ENCODE measurements at places on chromosomes 12 and 14. TPM values are rescaled to one million over a fixed set of nuclear protein-coding genes. Genes with fewer than 3 reads are reported as not detected.

GRCh38 chr12:31353750-31354708, 28.1 kb upstream of the SINHCAF start:
- H3K4me3 ChIP-seq, result no peak overlapping the region
- DNase-seq, result no peak
- no peak overlapping the region for H3K27ac ChIP-seq
- no peaks in the 10 kb centered on the region for H3K36me3 ChIP-seq
- no peaks in the 10 kb centered on the region for H3K4me1 ChIP-seq

- no peaks in the 10 kb centered on the region for H3K4me1 ChIP-seq
- no peak overlapping the region for H3K27ac ChIP-seq
- no peak for DNase-seq
- H3K36me3 ChIP-seq, result no peaks in the 10 kb centered on the region
- H3K27me3 ChIP-seq, result no peaks in the 10 kb centered on the region
Observed at GRCh38 chr12:130685250-130685787, 30.8 kb downstream of the RIMBP2 start.

- H3K27me3 ChIP-seq, result no peaks in the 10 kb centered on the region
- no peaks in the 10 kb centered on the region for H3K36me3 ChIP-seq
Observed at GRCh38 chr12:102408487-102409297, 71.7 kb downstream of the IGF1 start.

The RAD51AP1 gene
- 4.2 TPM for total RNA-seq

DNA sequence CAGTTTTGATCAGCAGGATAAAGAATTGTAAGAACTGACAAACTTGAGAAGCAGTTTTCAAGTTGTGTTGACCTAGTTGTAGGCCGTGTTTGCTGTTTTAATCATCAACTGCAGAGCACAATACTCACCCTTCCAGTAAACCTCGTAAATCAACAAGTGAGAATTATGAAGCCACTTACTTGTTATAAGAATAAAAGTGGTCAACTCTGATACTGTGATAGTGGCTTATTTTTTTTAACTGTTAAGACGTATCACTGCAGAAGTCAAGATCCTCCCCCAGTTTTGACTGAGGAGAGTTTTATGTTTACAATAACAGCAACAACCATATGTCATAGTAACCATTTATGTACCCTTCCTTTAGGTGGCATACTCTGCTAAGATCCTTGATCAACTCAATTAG, 100.8 kb upstream of the DACT1 start:
- H3K4me1 ChIP-seq, result peaks cover 14% of the 10 kb centered on the region
- H3K27ac ChIP-seq, result no peak overlapping the region
- DNase-seq, result no peak
- no peak overlapping the region for H3K4me3 ChIP-seq

The SSPN gene
- total RNA-seq, result 44.7 TPM

- no peak for DNase-seq
- H3K27me3 ChIP-seq, result no peaks in the 10 kb centered on the region
- peaks cover 55% of the 10 kb centered on the region for H3K4me1 ChIP-seq
- no peak overlapping the region for H3K27ac ChIP-seq
- peak overlapping the region; percentile 99 for H3K4me3 ChIP-seq
- H3K36me3 ChIP-seq, result no peaks in the 10 kb centered on the region
Observed at GRCh38 chr12:93440043-93440835, 1.5 kb downstream of the UBE2N start.

DNA sequence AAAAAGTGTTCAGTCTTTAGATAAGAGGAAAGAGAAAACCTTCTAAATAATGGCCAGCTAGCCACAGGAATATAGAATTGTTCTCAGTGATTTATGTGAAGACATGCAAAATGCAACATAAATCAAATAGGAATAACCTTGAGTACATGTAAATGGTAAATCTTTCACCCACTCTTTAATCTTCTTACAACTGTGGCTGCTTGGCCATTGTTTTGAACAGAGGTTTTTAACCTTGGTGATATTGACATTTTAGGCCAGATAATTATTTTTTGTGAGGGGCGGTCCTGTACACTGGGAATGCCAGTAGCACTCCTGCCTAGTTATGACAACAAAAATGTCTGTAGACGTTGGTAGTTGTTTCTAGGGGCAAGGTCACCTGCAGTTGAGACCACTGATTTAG, 479.9 kb upstream of the NOVA1 start:
- no peaks in the 10 kb centered on the region for H3K36me3 ChIP-seq
- H3K27ac ChIP-seq, result no peak overlapping the region
- DNase-seq, result no peak
- no peaks in the 10 kb centered on the region for H3K27me3 ChIP-seq

- no peaks in the 10 kb centered on the region for H3K27me3 ChIP-seq
- no peaks in the 10 kb centered on the region for H3K4me1 ChIP-seq
- H3K4me3 ChIP-seq, result no peak overlapping the region
- no peak overlapping the region for H3K27ac ChIP-seq
Observed at GRCh38 chr12:109617491-109617890, 43.9 kb downstream of the MVK start.

DNA sequence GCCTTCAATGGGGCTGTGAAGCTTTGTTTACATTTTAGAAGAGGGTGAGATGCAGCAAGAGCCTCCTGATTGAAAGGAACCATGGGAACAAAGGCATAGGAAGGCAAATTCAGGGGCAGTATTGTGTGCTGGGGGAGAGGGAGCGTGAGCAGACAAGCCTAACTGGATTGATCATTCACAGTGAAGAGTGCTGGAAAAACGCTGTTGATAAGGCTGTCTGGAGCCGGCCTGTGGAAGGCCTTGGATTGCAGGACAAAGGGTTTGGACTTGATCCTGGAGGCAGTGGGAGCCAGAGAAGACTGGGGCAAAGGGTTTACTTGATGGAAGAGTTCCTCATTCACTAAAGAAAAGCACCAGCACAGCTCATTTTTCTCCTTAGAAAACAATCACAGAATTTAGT, 160.5 kb downstream of the PAH start:
- peaks cover 33% of the 10 kb centered on the region for H3K4me1 ChIP-seq
- no peak overlapping the region for H3K4me3 ChIP-seq
- no peak for DNase-seq
- peak overlapping the region; percentile 66 for H3K27ac ChIP-seq
